Epithelial cell of proximal tubule (primary cell): ENCODE measurements at places on chromosomes 1 and 21.

DNA sequence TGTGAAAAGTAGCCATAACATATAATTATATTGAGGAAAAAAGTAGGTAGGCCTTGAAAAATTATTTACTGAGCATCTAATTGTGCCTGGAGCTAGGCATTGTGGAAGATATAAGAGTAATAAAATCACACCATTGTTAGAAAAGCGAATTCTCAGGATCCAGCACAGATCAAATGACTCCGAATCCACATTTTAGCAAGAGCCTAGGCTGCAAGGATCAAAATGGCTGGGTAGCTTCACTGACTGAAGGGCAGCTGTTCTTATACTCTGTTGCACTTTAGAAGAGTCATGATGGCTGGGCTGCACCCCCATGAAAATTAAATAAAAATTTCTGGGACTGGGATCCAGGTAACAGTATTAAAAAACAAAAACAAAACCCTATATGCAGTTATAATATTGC, 67.6 kb upstream of the HMCN1 start:
- DNase-seq = no peak

- no peak for DNase-seq
These were observed 23.6 kb downstream of the TLCD4 start for GRCh38 chr1:95140791-95141190.

DNA sequence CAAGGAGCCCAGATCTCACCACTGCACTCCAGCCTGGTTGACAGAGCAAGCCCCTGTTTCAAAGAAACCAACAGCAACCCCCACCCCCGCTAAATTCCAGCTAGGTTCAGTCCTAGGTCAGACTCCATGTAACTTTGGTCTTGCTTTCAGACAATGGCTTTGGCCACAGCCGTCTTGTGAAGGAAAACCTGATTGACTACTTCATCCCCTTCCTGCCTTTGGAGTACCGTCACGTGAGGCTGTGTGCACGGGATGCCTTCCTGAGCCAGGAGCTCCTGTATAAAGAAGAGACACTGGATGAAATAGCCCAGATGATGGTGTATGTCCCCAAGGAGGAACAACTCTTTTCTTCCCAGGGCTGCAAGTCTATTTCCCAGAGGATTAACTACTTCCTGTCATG, 12.9 kb downstream of the TOR3A start:
- no peak for DNase-seq

DNA sequence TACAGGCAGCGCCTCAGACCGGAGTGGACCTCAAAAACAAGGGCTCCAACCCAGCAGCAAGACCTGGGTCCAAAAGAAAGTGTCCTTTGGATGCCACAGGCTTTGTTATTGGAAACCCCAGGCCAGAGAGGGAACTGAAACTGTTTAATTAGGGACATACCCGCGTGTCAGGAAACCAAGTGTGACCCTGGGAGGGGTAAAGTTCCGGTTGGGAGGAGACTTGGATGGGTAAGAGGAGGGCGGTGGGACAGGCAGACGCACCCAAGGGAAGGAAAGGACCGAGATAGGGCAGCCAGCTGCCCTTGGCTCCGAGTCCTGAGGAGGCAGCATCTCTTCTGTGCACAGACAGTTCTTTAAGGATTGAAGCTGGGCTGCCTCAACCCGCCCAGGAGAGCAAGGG, 71.4 kb downstream of the CDC7 start:
- no peak for DNase-seq

GRCh38 chr21:45574081-45574501, 31.9 kb upstream of the SLC19A1 start:
- no peak for DNase-seq

- no peak for DNase-seq
These were observed 167.7 kb upstream of the PTGFR start for GRCh38 chr1:78322928-78323680.

DNA sequence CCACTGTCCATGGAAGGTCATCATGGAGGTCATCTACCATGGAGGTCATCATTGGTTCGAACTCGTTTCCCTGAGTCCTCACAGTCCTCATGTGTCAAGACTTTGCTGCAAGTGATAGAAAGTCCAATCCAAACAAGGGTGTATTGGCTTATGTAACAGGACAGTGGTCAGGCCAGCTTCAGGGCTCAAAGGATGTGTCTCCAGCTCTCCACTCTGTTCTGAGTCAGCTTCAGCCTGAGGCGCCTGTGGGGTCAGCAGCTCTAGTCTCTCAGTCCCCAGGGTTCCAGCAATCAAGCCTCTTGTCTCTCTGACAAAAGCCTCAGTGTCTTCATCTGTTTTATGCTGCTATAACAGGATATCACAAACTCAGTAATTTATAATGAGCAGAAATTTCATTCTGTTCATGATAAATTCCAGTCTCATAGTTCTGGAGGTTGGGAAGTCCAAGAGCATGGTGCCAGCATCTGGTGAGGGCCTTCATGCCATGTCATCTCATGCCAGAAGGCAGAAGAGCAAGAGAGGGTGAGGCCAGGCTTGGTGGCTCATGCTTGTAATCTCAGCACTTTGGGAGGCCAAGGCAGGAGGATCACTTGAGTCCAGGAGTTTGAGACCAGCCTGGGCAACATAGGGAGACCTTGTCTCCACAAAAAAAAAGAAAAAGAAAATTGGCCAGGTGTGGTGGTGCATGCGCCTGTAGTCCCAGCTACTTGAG, 19.5 kb downstream of the A3GALT2 start:
- DNase-seq = no peak

- no peak for DNase-seq
These were observed 47.9 kb downstream of the NPHP4 start for GRCh38 chr1:5944154-5944842.

- DNase-seq = no peak
These were observed 103.9 kb downstream of the DPYD start for GRCh38 chr1:97816927-97817326.

DNA sequence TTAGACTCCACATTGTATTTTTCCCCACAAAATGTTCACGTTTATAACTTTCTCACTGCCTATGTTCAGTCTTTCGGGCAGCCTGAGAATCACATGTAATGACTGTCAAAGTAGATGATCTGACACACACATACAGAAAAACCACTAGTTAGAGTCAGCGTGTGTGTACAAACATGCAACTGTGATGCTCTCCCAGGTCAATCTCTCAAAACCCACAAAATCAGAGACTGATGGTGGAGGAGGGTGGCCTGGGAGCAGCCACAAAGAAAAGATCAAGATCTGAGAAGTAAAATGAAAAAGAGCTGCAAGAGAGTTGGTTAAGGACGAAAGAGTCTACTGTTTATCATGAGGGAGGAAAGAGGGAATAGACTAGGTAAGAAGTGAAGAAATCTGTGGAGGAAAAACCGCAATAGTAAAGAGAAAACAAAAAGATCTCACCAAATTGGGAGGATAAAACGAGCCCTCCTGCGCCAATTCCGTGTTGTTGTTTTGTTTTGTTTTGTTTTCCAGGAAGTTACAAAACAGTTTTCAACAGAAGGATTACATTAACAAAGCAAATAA, 2.3 kb downstream of the EGLN1 start:
- no peak for DNase-seq

DNA sequence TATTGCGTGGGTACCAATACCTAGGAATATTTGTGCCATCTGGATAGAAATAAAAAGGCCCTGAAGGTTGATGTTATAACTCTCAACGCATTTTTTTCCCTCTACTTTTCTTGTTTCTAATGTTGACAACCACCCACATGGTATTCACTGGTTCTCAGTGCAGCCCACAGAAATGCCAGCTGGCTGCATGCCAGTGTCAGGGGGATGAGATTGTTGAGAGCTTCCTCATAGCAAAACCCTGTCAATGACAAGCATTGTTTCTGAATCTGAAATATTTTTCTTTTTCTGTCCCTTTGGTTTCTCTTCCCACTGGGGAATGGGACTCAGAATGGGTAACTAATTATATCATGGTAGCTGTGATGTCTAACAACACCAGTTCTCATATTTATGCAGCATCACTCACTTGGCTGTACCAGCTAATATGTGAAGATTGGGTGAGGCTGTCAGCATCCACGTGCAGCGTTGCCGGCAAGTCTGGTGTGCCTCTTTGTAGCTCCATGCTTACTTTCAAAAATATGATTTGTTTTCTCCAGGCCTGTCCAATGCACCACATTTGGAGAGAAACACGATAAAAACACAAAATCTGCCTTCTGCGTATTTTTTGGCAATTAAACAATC, 284.6 kb downstream of the PTBP2 start:
- peak; percentile 6 for DNase-seq

DNA sequence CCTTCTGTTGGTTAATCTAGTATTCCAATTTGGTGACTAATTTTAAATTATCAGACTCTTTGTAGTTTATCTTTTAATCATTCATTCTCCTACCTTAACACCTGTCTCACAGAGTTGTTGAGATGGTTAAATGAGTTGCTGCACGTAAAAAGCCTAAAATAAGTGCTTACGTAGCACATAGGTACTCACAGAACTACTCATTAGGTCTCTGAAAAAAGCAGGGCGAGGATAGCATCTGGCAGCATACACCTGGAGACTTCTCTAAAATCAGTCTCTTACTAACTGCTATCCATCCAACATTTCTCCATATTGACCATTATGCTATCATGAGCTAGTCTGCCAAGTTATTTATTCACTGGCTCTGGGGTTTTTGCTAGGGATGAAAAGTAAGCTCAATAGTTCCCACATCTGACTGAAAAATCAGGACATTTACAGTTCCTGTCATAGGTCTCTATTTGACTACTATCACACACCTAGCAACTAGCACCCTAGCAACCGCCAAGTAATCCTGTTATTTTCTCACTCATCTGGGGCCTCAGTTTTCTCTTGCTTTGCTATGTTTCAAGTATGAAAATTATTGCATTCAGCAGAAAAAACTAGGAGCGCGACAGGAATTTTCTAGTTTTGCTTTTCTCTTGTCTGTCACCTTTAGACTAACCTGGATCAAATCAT, 11.2 kb downstream of the CSDE1 start:
- DNase-seq = no peak

- no peak for DNase-seq
These were observed 36.3 kb downstream of the ERICH3 start for GRCh38 chr1:74637296-74637695.

GRCh38 chr1:156025876-156026275, 5.1 kb upstream of the SSR2 start:
- no peak for DNase-seq

GRCh38 chr1:203371288-203371687, 20.4 kb upstream of the FMOD start:
- DNase-seq = no peak

GRCh38 chr21:35324372-35325220, 275.5 kb upstream of the RUNX1 start:
- DNase-seq = no peak

GRCh38 chr1:58405660-58406059, 140.9 kb downstream of the OMA1 start:
- no peak for DNase-seq

DNA sequence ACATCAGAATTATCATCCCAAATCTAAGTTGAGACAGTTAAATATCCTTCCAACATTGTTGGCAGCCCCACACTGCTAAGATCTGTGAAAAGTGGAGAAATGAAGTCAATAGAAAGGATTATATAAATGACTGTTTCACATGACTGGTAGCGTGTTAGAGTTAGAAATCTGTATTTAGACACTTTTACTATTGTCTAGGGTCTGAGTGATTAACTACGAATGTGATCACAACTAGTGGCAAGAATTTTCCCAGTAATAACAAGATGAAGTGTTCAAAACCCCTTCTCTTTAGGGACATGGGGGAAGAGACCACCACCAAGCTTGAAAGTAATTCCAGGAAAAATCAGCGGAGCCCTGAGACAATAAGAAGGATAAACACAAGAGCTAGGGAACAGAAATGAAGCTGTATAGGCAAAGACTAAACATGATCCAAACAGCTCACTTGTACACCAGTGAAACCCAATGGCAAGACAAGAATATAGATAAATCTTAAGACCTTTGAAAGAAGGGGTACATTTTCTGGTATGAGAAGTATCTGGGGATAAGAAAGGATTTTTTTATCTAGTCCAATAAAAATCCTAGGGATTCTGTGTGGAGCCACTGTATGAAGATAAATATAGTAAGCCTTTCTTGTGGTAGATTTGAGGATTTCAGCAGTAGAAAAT, 646.6 kb upstream of the USP24 start:
- no peak for DNase-seq

DNA sequence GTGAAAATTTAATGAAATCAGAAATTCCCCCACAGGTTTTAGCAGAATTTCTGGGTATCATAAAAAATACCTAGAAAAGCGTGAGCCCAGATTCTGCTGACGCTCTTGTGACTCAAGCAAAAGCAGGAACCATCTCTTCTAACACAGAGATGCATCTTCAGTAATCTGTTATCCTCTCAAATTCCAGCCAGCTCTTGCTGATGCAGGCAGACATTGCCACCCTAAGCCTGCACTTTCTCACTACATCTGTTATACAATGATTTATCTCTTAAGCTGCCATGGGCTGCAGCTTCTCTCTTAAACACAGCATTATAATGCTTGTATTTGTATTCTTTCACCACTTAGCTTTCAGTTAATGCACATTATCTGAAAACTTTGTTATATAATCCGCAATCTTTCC, 113.0 kb upstream of the RGS1 start:
- DNase-seq = no peak

- DNase-seq = no peak
These were observed 860 bp downstream of the TMEM63A start for GRCh38 chr1:225881081-225881958.

- DNase-seq = no peak
These were observed 8.3 kb downstream of the KDF1 start for GRCh38 chr1:26951821-26952497.
